Vagina (tissue), 2 donors: ENCODE measurements at places on chromosomes 6 and 20.

- DNase-seq = no peak
Measured at GRCh38 chr20:45630371-45630770, 713 bp downstream of the WFDC9 start.

- no peak for DNase-seq
Measured at GRCh38 chr6:3297909-3298308, 39.2 kb downstream of the PSMG4 start.

DNA sequence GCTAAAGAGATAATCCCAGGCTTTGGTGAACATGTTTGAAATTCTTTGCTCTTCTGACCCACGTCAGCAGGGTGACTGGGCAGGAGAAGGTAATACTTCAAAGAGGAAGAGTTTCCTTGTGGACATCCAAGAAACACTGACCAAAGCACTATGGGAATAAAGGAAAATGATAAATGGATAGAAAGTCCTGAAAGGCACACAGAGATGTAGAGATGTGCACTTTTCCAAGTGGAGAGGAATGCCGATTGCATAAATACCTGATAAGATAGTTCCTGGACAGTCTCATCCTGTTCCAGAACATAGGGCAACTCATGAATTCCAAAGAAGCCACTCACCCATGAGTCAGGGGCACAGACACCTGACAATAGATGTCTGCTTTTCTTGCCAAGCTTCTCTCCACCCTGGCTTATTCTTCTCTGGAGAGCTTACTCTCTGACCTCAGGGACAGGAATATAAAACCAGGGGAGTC, 191.3 kb upstream of the FOXA2 start:
- DNase-seq = no peak

- no peak for DNase-seq
Measured at GRCh38 chr6:89817481-89817880, 2.1 kb downstream of the MDN1 start.

DNA sequence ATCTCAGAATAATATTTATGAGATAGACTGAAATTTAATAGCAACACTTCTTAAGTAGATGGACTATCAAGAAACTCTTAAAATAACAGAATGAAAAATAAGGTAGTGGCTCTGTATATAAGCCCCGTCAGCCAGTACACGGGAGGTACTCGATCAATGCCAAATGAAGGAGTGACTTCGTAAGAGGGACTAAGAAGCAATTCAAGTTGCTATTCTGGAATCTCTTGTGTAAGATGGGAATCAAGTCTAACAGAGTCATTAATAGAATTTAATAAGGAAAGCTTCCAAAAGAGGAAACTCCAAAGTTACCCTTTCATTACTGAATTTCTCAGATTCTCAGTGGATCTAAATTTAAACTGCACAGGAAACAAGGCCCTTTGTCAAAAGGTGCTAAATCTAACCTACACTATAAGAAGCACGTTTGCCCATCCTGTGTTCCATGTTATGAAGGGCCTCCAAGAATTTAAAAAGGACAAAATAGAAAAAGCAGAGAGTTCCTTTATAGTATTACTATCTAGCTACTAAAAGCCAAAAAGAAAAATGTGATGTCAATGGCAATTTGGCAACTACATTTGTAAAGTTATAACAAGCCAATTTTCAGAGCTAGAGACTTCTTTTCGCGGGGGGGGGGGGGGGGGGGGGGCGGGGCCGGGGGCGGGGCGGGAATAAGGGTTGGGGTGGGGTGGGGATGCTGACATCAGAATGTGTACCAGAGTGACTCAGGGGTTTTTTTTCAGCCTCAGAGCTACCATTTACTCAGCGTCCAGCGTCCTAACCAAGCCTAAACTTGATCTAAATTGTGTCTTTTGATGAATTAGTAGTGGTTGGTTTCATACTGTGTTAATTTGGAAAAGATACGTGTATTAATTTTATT, 200.6 kb downstream of the GMPR start:
- DNase-seq = no peak

DNA sequence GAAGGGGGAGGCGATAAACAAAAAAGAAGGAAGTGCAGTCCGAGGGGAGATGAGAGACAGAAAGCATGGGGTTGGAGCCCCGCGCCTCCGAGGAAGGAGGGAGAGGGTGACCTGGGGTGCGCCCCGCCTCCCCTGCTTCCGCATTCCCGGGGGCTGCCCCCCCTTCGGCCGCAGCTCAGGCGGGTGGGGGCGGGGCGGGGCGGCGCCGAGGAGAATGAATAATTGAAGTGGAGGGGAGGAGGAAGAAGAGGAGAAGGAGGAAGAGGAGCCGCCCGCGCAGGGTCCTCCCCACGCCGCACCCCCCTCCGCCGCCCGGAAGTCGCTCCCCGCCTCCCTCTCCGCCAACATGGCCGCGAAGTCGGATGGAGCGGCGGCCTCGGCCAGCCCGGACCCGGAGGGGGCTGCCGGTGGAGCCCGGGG, at the start of gene XKR7:
XKR7 (plus strand) TSS at position 322 of the 420 bp plus-strand sequence; CDS start at position 347, 25 bp downstream.
- no peak for DNase-seq

DNA sequence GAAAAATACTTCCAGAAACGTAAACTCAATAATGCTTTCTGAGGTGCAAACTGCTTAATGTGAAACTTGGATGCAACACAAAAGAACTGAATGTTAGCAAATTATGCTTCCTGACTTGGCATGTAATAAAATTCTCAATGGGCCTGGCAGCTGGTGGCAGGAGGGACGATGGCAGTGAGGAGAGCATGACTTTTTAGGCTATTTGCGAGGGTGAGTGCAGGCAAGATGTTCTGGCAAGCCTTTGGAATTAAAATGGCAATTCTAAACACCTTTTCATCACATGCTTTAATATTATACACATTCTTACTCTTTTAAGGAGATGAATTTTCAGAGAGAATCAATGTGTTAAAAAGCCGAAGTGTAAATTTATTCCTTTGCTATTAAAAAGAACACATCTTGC, 224.8 kb upstream of the CDH4 start:
- DNase-seq = no peak

DNA sequence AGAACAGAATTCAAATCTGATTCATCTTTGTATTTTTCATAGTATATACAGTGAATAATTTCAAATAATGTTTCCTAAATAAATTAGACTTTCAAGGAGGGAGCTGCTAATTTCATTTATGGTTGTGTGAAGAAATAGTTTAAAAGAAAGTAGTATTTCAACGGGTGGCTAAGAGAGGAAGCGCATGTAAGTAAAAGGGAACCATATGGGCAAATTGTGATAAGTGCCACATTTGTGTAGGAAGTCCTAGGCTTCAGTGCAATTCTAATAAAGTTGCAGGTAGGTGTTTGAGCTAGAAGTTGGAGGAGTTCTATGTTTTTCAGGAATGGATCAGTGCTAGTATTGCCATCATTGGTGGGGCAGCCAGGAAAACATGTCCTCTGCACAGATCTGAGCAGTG, 178.8 kb upstream of the PRDM1 start:
- DNase-seq = no peak

DNA sequence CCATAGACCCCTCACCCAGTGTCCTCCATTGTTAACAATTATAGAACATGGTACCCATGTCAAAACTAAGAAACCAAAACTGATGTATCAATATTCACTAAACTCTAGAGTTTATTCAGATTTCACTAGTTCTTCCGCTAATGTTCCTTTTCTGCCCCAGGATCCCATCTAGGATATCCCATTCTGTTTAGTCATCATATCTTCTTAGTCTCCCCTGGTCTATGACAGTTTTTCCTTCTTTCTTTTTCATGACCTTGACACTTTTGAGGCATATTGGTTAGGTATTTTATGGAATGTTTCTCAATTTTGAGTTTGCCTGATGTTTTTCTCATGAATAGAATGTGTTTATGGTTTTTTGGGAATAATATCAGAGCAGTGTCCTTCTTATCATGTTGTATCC, 146.7 kb downstream of the SCML4 start:
- DNase-seq = no peak

- no peak for DNase-seq
Measured at GRCh38 chr6:85747093-85747492, 104.4 kb upstream of the SYNCRIP start.

DNA sequence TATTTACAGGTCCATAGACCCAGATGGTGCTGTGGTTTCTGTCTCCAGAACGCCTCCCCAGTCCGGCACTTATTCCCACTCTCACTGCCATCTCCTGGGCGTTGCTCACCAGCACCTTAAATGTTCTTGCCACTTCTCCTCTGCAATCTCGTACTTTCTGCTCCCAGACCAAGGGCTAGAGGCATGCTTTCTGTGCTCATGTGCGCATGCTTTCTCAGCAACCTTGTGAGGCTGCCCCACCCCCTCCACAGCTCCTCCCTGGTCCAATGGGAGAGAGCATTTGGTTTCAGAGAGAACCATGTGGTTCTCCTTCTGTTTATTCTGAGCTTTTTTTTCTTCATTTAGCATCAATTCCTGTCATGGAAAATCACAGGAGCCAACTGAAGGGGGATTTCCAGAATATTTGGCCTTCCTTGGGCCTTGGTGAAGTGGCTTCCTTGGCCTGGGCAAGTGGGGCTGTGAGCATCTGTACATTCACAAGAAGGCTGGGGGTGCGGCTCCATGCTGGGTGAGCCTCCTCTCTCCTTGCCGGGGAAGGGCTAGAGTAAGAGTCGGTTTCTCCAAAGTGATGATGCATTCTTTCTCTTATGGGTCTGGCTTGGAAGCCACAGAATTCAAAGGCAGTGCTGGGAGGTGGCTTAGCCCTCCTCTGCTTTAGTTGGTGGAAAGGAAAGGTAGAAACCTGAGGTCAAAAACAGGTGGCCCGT, 66.6 kb downstream of the PHACTR3 start:
- no peak for DNase-seq

- DNase-seq = no peak
Measured at GRCh38 chr6:137284811-137285110, 65.6 kb upstream of the IFNGR1 start.

DNA sequence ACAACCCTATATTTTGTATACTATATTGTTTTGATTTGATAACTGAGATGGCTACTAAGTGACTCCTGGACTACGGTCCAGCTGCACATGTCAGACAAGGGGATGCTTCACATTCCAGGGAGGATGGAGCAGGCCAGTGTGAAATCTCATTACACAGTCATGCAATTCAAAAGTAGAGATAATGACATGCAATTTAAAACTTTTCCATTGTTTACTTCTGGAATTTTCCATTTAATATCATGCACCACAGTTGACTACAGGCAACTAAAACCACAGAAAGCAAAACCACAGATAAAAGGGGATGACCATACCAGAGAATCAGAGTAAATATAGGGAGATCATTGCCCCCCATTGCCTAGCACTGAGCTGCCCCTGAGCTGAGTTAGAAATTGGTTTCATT, 366.4 kb downstream of the BTBD9 start:
- DNase-seq = no peak

DNA sequence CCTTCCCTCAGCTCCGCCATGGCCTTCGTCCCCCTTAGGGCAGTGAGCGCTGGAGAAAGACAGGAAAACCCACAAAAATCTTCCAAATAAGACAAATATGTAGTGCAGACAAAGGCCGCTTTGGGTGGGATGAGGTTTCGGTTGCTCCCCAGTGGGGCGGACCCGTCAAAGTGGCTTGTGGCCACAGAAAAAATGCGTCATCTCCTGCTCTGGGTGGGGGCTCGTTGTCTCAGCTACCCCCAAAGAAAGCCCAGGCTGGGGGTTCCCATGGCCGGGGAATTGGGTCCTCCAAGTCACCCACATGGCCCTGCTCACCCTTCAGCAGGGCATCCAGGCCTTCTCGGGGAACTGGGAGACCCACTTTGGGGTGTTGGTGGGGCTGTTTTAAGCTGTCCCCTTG, 21.9 kb upstream of the SCUBE3 start:
- DNase-seq = no peak

DNA sequence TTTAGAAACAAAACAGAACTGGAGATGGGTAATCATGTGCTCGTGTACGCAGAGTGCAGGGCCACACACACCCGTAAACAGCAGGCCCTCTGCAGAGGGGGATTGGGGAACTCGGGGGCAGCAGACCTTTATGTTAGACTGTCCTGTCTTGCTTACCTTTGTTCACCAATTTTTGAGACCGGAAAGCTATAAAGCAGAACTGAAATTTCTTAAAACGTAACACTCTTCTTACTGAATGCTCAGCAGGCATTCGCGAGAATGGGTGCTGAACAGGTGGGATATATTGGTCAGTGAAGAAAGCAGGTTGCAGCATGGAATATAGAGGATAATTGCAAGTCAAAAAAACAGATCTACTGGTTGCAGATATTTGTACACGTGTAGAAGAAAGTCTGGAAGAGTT, 211.1 kb downstream of the BMP7 start:
- no peak for DNase-seq

GRCh38 chr6:114592506-114592905, 249.7 kb upstream of the HS3ST5 start:
- no peak for DNase-seq

- DNase-seq = no peak
Measured at GRCh38 chr6:1380625-1381427, 8.6 kb upstream of the FOXF2 start.

- DNase-seq = no peak
Measured at GRCh38 chr6:150631283-150631983, 31.7 kb downstream of the PLEKHG1 start.

GRCh38 chr6:18269253-18269652, 4.9 kb upstream of the DEK start:
- no peak for DNase-seq

GRCh38 chr6:47934023-47934422, 152.2 kb downstream of the OPN5 start:
- no peak for DNase-seq

DNA sequence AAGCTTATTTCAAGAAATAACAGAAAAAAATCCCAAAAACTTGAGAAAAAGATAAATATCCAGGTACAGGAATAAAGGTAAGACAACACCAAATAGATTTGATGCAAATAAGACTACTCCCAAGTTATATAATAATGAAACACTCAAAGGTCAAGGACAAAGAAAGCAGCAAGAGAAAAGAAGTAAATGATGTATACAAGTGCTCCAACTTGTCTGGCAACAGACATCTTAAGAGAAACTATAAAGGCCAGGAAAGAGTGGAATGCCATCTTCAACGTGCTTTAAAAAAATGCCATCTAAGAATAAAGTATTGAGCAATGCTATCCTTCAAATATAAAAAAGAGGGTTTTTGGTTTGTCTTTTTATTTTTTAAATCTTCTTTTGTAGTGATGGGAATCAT, 54.2 kb downstream of the REV3L start:
- DNase-seq = no peak

- DNase-seq = no peak
Measured at GRCh38 chr20:50911716-50912115, 19.5 kb downstream of the ADNP start.
